ENCODE measurements at places on chromosomes 2 and 18.

DNA sequence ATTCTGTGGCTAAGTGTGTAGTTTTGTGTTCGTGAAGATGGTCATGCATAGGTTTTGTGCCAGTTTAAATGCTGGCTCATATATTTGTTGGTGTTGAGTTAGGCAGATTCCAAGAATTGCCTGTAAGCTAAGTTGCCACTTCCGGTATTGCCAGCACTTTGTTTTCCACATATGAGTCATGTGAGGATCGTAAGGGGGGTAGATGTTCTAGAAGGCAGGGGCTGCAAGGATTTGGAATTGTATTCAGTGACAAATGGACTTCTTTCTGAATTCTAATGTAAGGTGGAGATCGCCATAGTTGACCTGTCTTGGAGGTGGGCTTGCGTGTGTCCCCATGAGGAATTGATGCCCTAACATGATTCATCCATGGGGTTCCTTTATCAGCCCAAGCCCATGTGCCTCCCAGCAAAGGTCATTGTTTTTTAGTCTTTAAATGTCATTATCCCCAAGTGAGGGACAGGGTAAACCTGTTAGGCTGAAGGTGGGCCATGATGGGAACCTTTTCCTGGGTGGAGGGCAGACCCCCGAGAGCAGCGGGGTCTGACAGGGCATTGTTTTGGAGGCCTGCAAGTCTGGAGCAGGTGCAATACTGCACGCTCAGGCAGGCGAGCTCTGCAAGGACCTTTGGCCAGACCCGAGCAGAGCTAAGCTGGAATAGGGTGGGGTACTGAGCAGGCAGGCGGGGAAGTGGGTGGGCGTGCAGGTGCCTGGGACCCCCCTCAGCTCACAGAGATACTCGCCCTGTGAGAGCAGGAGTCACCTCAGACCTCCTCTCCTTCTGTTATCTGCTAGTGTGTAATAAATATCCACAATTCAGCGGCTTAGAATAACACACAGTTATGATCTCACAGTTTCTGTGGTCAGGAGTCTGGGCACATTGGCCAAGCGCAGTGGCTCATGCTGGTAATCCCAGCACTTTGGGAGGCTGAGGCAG, 77.4 kb downstream of the LRRFIP1 start:
- no peak for DNase-seq

- no peak for DNase-seq
Observed at GRCh38 chr2:120432293-120432975, 86.5 kb downstream of the INHBB start.

DNA sequence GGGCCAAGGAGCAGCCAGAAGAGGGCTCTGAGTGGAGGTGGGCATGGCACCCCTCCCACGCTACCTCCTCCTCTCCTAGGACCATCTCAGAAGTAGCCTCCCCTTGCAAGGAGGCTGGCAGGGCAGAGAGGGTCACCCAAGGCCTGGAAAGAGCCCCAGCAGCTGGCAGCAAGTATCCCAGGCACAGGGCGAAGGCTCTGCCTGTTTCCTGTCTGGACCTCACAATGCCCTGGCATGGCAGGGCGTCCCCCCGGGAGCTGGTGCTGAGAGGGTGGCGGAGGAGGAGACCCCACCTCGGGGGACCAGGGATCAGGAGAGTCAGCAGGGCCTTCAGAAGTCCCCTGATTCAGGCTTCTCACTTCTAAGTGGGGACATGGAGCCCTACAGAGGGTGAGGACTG, 66.2 kb upstream of the TAF1B start:
- DNase-seq: no peak

- DNase-seq: no peak
Observed at GRCh38 chr2:191818725-191819350, 28.1 kb downstream of the CAVIN2 start.

- no peak for DNase-seq
Observed at GRCh38 chr2:174585657-174586252, 11.8 kb downstream of the WIPF1 start.

DNA sequence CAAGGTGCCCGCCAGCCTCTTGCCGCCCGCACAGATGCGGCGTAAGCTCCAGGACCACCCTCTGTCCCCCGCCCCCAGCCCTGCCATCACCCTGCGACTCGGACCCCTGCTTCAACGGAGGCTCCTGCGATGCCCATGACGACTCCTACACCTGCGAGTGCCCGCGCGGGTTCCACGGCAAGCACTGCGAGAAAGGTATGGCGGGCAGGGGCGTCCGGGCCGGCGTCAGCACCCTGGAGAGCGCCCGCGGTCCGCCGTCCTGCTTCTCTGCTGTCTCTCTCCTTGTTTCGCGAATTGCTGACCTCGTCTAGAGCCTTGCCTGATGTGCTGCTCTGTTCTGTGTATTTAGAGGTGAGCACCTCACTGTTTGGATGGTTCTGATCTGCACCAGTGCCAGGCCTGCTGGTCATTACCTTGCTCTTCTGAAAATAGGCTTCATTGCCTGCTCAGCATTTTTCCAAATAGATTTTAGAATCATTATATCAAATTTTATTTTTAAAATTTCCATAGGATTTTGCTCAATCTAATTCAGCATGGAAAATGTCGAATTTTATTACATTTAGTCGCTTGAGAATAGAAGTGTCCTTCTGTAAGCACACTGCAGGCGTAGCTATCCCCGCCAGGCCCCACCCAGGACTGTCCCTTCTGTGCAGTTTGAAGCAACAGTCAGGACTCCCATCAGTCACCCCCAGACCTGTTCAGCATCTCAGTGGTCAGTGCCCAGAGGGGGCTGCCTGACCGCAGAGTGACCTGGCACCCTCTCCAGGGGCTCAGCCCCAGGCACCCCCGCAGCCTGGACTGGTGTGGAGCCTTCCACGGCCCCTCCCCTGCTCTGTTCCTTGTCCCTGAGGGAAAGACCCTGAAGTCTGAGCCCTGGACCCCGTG, 51.6 kb downstream of the SNED1 start:
- DNase-seq: no peak

DNA sequence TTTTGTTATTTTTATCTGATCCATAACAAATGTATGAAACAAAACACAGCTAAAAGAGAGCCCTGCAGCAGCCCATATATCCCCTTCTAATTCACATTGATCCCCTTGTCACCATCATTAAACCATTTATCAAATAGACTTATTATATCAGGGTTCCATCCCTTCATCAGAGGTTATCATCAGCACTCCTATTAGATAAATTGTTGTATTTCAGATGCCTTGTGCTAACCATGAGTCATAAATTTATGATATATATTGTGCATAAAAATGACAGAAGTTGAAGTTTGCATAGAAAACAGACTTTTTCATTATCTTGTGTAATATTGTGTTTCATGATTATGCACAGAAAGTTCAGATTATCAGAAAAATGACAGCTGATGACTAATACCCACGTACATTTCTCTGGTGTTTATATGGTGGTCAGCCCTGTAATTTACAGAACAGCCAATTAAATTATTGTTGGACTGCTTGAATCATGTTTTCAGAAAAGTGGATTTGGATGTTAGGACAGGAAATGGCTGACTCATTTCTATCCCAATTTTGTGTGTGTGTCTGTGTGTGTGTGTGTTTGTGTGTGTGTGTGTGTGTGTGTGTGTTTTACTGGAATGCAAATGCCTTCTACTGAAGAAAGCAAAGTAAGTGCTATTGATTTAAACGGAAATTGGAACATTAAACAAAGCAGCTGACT, 80.9 kb downstream of the PPP1R1C start:
- no peak for DNase-seq

DNA sequence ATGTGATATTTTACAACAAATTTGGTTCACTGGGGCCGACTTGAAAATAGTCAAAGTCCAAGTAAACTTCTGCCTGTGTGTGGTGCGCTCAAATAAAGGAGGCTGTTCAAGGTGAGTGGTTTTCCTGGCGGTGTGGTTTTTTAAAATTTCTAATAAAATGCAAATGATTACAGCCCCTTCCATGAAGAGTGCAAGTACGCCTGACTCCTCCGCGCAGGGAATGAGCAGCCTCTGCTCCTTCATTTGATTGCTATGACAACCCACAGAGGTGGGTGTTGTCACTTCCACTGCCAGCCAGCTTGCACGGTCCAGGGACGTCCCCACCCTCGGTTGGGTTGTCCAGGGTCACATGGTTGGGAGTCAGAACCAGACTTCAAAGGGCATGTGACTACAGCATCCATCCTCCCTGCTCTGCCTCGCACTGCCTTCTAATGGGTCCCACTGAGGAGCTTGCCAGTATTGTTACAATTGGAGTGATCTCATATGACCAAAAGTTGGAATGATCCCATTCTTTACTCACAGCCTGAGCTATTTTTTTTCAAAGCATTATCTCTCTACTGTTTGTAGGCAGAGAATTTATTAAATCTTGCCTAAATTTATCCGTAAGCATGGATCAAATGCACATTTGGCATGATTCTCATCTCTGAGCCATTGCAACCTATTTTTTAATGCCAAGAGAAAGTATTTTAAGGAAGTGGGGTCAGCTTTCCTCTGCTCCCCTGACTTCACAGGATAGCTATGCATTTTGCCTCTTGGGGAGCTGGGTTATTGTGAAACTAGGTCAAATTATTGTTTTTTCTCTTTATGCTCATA, 121.3 kb downstream of the AGAP1 start:
- DNase-seq: no peak

GRCh38 chr18:46265196-46266156, 161.3 kb downstream of the HAUS1 start:
- DNase-seq: no peak

GRCh38 chr18:63783394-63783793, 8.2 kb downstream of the SERPINB7 start:
- no peak for DNase-seq

DNA sequence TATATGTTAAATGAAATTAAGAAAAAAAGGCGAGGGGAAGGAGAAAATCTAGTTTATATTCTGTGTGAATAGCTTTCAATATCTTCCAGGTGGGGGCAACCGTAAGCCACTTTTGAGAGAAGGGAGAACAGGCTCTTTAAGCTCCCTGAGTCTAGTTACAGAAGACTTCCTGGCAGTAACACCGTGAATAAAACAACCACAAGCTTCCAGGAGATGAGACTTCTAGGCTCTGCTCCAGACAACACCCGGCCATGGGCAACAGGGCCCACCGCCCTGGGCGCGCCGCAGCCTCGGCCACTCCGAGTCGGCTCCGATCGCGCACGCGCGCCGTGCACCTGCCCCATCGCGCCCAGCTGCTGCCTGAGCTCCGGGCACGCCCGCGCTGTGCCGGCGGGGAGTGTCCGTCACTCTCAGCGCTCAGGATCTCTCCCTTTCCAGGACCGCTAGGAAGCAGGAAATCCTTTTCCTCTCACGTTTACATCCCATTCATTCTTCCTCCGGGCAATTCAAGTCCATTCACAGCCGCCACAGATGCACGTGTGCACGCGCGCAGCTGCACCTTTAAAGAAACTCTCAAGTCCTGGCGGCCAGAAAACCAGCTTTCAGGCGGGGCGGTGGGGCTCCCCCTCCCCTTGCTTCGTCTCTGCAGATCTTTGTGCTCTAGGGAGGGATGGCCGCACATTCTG, 19.4 kb upstream of the PAX3 start:
- DNase-seq: no peak

GRCh38 chr18:74623047-74623816, 25.6 kb downstream of the ZNF407 start:
- DNase-seq: no peak

GRCh38 chr2:183063083-183063482, 15.5 kb upstream of the DUSP19 start:
- DNase-seq: no peak

- DNase-seq: no peak
Observed at GRCh38 chr2:208049441-208049840, 24.1 kb upstream of the PLEKHM3 start.

GRCh38 chr2:18600255-18600613, 10.9 kb upstream of the NT5C1B start:
- no peak for DNase-seq

DNA sequence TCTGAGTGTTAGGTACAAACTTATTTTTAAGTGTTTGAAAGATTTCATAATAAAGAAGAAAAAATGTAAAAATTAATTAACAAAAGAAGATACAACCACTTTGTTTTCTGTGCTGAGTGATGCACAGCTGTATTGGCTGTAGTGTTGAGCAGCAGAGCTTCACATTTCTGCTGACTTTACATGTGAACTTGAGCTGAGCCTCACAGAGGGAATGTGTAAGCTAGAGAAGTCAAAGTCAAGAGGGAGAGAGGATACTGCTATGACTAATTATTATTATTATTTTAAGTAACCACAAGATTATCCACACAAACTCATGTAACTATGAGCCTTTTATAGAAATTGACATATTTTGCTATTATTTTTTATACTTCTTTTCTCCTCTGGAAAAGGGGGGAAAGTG, 159.1 kb upstream of the ZSWIM2 start:
- no peak for DNase-seq

- DNase-seq: no peak
Observed at GRCh38 chr2:39156107-39156506, 35.3 kb upstream of the SOS1 start.

- no peak for DNase-seq
Observed at GRCh38 chr2:233882353-233882752, 14.2 kb upstream of the MSL3B start.

DNA sequence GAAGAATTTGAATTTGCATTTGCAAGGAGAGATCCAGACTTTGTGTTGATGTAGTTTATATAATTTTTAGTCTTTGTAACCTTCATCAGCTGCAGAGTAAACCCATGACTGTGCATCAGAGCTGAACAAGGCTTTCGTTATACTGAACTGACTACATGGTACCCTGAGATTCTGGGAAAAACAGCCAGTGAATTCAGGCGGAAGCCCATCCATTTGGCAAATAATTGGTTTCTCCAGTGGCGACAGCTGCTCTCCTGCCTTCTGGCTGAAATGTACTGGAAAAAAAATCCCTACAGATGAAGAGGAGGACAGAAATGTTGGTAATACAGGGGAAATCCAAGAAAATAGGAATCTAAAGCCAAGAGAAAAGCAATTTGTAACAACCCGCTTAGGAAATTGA, 657.5 kb upstream of the CDH7 start:
- DNase-seq: no peak

GRCh38 chr2:51237626-51238271, 205.8 kb upstream of the NRXN1 start:
- no peak for DNase-seq

Measured in cortex of kidney (tissue), 1 donor.